ENCODE measurements at places on chromosomes 16 and 17.

- no peak for DNase-seq
Measured at GRCh38 chr17:82524540-82524939, 5.0 kb downstream of the FOXK2 start.

- DNase-seq: peak; percentile 28
Measured at GRCh38 chr16:66824006-66824405, 6.8 kb downstream of the NAE1 start.

DNA sequence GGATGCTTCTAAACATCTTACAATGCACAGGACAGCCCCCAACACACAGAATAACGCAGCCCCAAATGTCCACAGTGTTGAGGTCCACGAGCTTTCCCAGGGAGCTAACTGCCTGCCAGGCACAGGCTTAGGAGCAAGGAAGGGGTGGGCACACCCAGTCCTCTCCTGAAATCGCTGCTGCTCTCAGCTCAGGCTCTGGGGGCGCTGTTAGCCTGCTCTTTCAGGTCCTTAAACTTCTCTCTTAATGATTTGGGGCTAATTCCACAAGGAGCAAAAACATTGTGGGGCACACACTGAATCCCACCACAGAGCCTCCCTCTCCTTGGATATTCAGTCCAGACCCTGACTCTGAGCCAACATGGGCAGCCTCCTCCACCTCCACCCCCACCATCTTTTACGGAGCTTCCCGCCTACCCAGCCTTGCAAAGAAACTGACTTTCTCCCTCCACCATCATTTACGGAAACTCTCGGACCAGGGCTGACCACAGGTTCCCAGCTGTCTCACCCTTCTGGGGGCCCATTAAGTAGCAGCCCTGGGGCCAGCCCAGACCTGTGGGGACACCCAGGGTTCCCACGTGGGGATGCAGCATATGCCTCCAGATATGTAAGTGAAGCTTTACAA, 1.1 kb downstream of the CD300H start:
- no peak for DNase-seq

DNA sequence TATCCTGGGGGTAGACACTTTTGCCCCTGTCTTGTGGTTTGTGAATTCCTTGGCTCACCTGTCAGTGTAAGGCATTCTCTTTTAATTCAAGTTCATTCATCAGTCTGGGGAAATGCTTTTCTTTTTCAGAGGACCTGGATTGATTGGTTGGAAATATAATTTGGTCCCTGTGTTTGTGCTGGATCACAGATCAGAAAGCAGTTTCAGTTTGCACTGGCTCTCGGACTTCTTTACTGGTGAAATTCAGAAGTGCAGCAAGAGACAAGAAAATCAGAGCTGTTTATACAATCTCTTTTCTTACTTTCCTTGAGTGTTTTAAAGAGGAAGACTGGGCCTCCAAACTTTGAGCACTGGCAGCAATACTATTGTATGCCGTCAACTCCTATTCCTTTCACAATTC, 161.8 kb upstream of the KCNJ16 start:
- no peak for DNase-seq

DNA sequence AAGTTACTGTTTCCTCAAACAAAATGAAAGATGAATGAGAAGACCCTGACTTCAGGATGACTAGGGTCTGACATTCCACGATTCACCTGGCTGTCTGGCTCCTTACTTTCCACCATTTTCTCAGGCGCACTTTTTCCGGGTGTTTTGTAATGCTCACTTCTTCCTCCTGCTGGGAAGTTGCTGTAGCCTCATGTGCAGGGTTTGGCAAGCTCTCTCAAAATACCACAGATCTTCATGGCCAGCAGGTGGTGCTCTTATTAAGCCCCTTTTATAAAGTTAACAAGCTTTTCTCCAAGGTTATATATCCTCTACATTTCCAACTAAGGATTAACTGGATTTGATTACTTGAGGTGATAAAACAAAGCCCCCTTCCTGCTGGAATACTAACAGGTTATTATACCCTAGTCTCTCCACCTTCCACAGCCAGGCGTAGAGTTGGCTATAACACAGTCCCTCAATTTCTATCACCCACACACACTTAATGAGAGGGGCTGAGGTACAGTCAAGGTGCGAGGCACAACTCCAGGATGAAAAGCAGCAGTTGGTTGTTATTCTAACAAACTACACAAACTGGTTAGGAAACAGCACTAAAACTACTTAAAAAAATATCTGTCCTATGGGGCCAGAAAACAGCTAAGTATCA, 45.4 kb downstream of the STH start:
- DNase-seq: peak; percentile 88

DNA sequence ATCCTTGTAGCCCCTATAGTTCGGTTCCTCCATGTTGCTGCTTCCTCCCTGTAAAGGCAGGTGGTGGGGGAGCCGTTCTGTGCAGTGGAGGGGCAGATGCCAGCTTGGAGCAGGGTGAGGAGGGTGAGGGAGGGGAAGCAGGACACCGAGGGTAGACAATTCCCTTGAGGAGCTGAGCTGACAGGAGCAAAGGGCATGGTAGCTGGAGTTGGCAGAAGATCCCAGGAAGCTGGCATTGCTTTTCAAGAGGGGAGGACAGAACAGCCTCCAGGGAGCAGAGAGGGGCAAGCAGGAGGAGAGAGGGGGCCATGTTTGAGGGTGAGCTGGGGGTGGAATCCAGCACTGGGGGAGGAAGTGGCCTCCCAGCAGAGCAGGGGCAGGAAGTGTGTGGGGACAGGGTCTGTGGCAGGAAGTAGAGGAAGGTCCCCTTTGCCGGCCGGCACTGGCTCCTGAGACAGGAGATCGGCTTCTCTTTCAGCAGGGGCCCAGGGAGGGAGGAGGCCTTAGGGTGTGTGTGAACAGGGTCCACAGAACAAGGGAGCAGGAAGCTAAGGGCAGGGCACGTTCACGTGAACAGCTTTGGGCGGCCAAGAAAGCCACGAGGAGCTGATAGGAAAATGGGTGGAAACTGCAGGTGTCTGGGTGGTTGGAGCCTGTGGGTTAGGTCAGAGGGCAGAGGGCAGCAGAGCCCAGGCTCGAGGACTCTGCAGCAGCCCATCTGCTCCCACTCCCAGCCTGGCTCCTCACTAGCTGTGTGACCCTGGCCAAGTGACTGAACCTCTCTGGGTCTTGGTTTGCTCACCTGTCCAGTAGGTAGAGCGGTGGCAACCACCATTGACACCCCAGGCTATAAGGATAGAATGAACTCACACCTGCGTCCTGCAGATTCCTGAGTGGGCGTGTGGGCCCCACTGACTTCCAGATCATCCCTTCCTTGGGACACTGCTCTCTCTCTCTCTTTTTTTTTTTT, 17.5 kb upstream of the SPNS2 start:
- no peak for DNase-seq

DNA sequence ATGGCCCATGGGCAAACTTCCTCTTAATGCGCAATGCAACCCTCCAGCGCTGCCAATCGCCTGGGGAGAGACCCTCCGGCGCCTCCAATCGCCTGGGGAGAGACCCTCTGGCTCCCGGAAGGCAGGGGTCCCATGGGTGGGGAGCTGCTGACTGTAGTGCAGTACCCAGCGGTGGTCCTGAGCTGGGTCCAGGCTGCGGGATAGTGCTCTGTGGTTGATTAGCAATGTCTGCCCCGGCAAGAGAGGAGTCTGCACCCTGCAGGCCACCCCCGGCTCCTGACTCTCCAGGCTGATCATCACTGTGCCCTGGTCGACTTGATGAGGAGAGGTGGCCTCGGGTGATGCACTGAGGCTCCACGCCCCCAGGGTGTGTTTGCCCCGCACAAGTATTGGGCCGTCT, 44.6 kb upstream of the ZNF469 start:
- DNase-seq: no peak

- no peak for DNase-seq
Measured at GRCh38 chr16:6160303-6160702, 1062.7 kb upstream of the EEF2KMT start.

- DNase-seq: no peak
Measured at GRCh38 chr16:19781226-19781625, 63.2 kb downstream of the IQCK start.

DNA sequence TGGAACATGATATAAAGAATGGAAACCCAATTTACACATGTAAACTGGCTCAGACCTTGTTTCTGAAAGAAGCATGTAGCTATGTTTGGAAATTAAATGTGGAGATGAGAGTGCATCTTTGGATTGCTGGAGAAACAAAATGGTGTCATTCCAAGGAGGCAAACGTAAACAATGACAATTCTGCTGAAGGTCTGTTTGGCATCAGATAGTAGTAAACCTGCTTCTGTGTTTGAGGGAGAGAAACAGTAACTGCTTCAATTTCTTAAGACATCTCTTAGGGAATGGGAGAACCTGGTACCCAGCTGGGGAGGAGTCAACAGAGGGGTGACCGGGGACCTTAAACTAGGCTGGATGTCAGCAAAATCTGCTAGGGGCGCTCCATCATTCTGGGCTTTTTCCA, 23.5 kb downstream of the GPRC5B start:
- DNase-seq: no peak

GRCh38 chr16:21986692-21987246, 14.1 kb downstream of the PDZD9 start:
- no peak for DNase-seq

GRCh38 chr16:59030923-59031485, 296.9 kb upstream of the GOT2 start:
- no peak for DNase-seq

- DNase-seq: peak; percentile 35
Measured at GRCh38 chr16:1182950-1183907, 30.3 kb downstream of the CACNA1H start.

GRCh38 chr17:35142467-35142796, 329 bp upstream of the NLE1 start:
- no peak for DNase-seq

GRCh38 chr17:48571024-48571818, 6.9 kb downstream of the HOXB4 start:
- peak; percentile 57 for DNase-seq

GRCh38 chr17:20313891-20314290, 153.4 kb downstream of the LGALS9B start:
- DNase-seq: no peak

GRCh38 chr17:81601525-81602120, 35.3 kb downstream of the NPLOC4 start:
- DNase-seq: peak; percentile 73

- no peak for DNase-seq
Measured at GRCh38 chr17:3037259-3037658, 26.1 kb downstream of the OR1D5 start.

DNA sequence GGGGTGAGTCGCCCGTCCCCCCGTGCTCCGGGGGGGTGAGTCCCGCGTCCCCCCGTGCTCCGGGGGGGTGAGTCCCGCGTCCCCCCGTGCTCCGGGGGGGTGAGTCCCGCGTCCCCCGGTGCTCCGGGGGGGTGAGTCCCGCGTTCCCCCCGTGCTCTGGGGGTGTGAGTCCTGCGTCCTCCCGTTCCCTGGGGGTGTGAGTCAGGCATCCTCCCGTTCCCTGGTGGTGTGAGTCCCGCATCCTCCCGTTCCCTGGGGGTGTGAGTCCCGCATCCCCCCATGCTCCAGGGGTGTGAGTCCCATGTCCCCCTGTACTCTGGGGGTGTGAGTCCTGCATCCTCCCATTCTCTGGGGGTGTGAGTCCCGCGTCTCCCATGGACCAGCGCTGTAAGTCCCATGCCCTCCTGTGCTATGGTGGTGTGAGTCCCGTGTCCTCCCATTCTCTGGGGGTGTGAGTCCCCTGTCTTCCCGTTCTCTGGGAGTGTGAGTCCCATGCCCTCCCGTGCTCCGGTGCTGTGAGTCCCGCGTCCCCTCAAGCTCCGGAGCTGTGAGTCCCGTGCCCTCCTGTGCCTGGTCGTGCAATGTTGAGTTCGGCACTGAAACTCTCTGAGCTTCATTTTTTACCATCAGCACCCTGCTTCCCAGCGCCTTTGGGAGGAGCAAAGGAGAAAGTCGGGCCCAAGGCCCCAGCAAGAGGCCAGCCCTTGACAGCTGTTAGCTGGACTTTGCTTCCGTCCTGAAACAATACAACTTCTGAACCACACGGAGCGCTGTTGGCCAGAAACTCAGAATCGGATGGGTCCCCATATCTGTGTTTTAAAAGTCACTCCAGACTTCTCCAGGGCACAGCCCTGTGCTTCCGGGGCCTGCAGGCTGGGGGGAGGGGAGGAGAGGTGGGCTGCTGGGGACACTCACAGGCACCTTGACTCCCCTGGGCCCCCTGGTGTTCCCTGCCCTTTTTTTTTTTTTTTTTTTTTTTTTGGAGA, 11.5 kb upstream of the ZC3H18 start:
- DNase-seq: peak; percentile 43

- DNase-seq: no peak
Measured at GRCh38 chr17:79798299-79799173, 1.7 kb upstream of the CBX8 start.

DNA sequence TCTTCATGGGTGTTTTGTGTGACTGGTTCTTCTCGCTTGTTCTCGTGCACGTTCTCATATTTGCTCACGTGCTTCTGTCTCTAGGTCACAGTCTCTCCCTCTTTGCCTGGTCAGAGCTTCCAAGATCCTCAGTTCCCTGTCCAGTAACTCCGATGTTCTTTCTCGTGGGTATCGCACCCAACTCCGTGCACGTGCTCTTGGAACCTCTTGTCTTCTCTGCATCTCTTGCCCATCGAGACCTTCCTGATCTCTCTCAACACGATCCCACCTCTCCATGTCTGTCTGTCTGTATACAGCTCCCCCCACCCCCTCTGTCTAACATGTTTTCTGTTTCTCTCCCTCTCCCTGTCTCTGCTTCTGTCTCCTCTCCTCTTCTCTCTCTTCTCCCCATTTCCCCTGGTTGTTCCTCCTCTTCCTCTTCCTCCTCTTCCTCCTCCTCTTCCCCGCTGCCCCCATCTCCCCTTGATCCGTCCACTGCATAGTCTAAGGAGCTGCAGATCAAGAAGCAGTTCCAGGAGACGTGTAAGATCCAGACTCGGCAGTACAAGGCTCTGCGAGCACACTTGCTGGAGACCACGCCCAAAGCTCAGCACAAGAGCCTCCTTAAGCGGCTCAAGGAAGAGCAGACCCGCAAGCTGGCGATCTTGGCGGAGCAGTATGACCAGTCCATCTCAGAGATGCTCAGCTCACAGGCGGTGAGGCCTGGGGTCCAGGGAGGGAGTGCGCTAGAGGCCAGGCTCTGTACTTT, 6.1 kb downstream of the HIRIP3 start:
- no peak for DNase-seq

DNA sequence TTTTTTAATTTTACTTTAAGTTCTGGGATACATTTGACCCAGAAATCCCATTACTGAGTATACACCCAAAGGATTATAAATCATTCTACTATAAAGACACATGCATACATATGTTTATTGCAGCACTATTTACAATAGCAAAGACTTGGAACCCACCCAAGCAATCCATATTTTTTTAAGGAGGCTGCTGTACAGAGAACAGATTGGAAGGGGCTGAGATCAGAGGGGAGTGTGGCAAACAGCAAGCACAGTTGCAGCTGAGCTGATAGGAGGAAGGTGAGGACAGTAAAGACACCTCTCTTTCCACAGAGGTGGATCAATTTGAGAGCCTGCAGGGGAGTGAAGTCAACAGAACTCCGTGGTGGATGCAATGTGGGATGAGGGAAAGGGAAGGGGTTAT, 10.2 kb upstream of the TMEM238L start:
- DNase-seq: no peak

DNA sequence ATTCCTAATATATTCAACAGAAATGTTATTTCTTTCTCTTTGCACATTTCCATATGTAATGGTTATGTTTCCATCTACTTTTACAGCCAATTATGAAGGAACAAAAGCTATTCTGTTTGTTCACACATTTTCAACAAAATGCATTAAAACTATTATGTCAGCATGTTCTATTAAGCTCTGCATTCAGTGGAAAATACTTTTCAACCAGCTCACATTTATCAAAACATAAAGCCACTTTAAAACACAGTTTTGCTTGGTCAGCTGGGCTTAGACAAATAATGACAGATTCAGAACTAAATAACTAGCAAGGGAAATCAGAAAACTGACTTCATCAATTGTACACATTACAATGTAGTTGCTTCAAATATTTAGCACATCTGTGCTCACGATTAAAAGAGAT, 6.9 kb downstream of the SALL1 start:
- DNase-seq: no peak

Data from HCEC 1CT (cell line).